Gastrocnemius medialis (tissue), 4 donors: ENCODE measurements at places on chromosomes 7 and 10. TPM values are rescaled to one million over a fixed set of nuclear protein-coding genes. Genes with fewer than 3 reads are reported as not detected.

Gene C10orf105
- not detected for total RNA-seq

Gene GDF2
- not detected for total RNA-seq

Gene LRIT1
- not detected for total RNA-seq

GRCh38 chr7:2081526-2082135 is 151.1 kb downstream of the MAD1L1 start:
- no peak for DNase-seq

DNA sequence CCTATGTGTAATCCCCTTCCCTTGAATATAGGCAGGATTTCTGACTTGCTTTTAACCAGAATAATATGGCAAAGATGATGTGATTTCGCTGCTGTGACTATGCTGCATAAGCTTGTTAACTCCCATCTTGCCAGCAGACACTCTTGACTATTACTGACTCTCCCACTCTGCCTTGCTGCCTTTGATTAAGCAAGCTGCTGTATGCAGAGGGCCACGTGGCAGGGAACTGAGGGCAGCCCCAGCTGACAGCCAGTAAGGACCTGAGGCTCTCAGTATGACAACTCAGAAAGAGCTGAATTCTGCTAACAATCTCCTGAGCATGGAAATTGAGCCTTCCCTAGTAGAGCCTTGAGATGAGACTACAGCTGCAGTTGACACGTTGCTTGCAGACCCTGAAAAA is 279.4 kb upstream of the CACNA2D1 start:
- DNase-seq, result no peak

DNA sequence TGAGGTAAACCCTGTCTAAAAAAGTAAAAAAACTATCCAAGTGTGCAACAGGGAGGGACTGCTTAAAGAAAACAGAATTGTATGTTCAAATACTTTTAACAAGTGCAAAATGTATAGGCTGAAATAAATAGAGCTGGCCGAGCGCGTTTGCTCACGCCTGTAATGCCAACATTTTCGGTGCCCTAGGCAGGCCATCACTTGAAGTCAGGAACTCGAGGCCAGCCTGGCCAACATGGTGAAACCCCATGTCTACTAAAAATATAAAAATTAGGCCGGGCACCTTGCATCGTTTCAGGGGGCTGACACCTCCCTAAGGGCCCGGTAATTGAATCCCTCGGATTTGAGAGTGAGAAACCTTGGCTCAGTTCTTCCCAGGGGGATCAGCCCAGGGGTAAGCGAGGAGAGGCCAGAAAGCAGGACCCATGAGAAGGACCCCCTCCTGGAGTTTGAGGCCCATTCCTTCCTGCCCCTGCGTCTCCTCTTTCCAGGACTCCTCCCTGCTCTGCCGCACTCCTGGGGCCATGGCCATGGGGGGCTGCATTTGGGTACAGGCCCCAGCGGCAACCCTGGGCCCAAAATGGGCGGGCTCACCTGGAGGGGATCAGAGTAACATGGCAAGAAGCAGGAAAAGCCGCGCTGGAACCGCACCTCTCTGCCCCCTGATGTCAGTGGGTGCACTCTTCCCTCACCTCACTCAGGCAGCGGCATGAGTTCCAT is 75.5 kb upstream of the TMEM248 start:
- no peak for DNase-seq

- no peak for DNase-seq
Observed at GRCh38 chr7:38027884-38028455, 107.5 kb downstream of the EPDR1 start.

DNA sequence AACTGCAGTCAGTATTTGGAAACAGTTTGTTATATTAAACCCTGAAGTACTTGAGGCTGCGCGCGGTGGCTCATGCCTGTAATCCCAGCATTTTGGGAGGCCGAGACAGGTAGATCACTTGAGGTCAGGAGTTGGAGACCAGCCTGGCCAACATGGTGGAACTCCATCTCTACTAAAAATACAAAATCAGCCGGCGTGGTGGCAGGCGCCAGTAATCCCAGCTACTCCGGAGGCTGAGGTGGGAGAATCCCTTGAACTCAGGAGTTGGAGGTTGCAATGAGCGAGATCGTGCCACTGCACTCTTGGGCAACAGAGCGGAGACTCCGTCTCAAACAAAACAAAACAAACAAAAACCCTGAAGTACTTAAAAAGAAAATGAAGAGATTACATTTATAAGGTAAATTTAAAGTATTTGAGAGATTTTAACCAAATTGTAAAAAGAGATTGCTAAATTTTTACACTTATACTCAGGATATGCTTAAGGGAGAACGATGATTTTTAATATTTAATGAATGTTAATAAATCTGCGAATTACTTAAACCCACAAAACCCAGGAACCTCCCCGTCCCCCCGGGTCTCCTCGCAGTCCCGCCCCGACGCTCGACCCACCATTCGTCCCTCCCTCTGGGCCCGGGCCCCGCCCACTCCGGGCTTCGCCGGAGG is 425 bp upstream of the MTG1 start:
- no peak for DNase-seq

- no peak for DNase-seq
Observed at GRCh38 chr7:115574681-115575291, 455.8 kb downstream of the TFEC start.

- no peak for DNase-seq
Observed at GRCh38 chr7:111394891-111395290, 167.4 kb downstream of the IMMP2L start.

DNA sequence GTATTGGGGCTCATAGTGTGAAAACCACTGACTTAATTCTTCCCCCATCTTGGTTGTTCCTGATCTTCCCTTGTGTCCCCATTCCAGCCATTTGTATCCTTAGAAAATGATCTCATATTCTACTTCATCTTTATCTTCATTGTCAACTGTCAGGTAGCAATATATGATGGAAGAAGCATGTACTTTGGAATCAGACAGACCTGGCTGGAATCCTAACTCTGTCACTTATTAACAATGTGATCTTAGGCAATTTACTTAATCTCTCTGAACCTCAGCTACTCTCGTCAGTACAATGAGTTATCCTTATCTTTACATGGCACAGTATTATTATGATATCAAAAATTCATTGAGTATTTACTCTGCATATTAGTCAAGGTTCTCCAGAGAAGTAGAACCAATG is 10.1 kb downstream of the CFTR start:
- no peak for DNase-seq

DNA sequence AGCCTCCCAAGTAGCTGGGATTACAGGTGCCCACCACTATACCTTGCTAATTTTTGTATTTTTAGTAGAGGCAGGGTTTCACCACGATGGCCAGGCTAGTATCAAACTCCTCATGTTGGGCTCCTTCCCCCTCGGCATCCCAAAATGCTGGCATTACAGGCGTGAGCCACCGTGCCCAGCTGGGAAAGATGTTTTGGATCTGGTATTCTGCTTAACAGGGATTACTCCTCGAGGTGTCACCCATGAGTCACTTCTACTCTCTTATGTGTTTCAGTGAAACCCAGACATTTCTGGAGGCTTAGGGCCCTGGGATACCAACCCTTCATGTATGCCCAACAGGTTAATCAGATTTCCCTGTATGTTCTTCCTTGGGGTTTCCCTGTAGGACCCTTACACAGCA is 11.8 kb upstream of the OPN4 start:
- no peak for DNase-seq

DNA sequence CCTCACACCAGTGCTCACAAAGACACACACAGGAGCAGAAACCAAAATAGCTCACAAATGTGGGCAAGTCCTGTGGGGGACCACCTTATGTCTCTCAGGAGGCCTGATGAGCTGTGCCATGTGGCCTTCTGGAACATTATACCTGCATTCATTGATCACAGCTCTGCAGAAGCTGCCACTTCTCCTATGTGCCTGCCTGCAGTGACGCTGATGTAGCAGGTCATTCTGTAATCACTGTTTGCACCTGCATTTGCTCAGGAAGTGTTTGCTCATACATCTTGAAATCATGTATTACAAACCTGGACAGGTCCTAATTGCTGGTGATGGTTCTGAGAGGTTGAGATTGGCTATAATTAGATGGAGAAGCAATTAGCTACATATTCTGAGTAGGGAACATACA is 310.2 kb downstream of the AUTS2 start:
- no peak for DNase-seq
